Activated T-cell treated with anti-CD3 and anti-CD28 coated beads for 24 hours (primary cell): ENCODE measurements at places on chromosomes 12 and 14.

- DNase-seq: peak; percentile 11
These were observed 61.8 kb downstream of the RCOR1 start for GRCh38 chr14:102654298-102654697.

DNA sequence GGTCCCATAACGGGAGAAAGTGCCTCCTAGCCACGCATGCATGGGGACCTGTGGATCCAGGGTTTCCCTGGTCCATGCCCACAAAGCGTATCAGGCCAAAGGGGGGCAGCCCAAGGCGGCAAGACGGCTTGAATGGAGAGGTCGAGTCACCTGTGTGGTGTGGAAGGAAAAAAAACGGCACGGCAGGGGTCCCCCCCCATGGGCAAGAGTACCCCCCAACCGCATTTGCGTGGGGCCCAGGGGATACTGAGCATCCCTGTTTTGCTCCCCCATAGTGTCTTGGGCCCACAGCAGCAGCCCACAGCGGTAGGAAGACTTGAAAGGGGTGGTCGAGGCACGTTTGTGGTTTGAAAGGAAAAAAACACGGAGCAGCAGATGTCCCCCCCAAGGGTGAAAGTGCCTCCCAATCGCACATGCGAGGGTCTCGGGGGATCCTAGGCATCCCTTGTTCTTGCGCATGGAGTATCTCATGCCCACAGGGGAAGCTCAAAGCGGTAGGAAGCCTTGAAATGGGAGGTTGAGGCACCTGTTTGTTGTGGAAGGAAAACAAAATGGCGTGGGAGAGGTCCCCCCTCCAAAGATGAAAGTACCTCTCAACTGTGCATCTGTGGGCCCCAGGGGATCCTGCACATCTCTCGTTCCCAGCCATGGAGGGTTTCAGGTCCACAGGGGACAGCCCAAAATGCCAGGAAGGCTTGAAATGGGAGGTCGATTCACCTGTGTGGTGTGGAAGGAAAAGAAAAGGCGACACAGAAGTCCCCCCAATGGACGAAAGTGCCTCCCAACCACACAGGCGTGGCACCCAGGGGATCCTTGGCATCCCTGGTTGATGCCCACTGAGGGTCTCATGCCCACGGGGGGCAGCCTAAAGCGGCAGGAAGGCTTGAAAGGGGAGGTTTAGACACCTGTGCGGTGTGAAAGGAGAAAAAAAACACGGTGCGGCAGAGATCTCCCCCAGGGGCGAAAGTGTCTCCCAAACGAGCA is 577.5 kb downstream of the ALG10 start:
- DNase-seq: no peak

- no peak for DNase-seq
These were observed 26.7 kb downstream of the C12orf75 start for GRCh38 chr12:105357162-105357691.

DNA sequence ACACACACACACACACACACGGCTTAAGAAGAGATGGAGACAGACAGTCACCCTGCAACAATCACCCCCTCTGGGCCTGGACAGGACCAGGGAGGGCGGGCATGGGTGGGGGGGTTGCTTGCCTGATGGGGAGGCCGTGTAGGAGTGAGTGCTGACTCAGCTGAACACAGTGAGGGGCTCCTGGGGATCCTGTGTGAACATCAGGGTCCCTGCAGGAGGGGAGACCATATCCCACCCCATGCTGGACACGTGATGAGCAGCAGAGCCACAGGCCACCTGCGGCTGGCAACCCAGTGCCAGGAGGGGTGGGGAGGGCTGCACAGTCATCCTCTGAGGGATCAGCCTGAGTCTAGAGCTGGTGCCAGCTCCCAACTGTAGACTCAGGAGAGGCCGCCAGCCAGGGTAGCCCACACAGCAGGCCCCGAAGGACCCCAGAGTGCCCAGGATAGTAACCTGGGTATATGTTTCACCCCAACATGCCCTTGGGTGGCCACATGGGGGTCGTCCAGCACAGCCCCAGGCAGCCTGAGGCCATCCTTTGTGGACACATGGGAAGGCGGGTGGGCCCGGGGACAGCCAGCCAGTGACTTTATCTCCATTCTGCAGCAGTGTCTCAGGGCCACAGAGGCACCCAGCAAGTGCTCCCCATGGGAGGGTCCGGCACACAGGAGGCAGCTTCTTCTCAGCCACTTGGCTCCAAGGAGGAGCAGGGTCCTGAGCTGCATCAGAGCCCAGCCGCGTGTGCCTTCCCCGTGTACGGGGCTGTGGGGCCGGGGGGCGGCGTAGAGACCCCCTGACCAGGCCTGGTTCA is 73.7 kb upstream of the SFSWAP start:
- no peak for DNase-seq

DNA sequence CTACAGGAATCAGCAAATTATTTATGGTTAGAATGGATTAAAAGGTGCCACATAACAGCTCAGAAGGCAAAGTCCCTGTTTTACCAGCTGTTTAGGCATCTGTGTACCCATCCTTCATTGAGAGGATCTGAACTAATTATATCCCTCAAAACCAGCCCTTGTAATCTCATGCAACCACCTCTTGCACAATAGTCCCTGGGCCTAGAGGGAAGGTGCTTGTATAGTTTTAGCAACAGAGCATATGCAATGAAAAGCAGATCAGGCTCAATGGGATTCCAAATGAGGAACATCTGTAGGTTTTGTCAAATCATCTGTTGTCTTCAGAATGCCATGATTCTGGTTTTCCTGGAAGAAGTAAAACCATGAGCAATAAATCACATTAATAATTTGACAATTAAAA is 26.0 kb upstream of the GLIPR1L2 start:
- DNase-seq: no peak
